Activated naive CD8-positive, alpha-beta T cell treated with anti-CD3 and anti-CD28 coated beads, Interleukin-2, amount 50 U/mL, for 24 hours (primary cell): ENCODE measurements at places on chromosomes 4 and X.

- DNase-seq, result no peak
Measured at GRCh38 chrX:131739823-131740222, 195.9 kb downstream of the OR13H1 start.

GRCh38 chr4:55609393-55609866 is 17.4 kb upstream of the PDCL2 start:
- no peak for DNase-seq

- no peak for DNase-seq
Measured at GRCh38 chr4:80463509-80463908, 128.0 kb downstream of the CFAP299 start.

GRCh38 chr4:87525636-87526295 is 3.4 kb downstream of the SPARCL1 start:
- DNase-seq, result no peak

DNA sequence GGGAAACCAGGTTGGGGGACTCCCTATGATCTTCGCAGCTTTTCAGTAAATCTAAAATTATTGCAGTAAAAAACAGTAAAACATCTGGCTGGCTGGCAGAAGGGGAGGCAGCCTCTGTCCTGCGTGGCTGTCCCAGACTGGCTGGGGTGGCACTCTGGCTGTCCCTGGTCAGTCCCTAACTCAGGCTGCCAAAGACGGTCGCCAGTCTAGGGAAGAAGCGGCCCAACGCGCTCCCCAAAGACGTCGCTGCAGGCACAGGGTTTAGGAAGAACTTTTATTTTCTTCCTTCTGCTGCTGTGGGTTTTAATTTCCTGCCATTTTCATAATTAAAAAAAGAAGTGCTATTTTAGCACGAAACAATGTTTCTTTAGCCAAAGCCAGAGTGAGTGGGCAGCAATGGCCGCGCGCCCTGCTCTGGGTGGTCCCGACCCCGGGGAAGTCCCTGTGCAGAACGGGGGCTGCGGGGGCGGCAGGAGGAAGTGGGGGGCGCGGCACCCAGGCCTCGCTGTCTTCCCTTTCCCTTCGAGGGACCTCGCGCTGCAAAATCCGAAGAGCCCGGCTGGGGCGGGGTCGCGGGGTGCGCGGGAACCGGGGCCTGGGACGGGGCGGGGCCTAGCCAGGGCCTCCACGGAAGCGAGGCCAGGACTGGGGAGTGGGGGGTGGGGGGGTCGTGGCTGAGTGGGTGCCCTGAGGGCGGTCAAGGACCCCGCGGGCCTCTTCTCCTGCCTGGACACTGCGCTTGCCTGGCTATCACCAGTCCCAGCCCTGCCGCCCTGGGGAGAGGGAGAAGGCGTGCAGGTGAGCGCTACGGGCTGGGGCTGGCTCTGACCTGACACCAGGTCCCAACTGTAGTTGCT is 6.3 kb upstream of the LETM1 start:
- DNase-seq, result peak; percentile 46

DNA sequence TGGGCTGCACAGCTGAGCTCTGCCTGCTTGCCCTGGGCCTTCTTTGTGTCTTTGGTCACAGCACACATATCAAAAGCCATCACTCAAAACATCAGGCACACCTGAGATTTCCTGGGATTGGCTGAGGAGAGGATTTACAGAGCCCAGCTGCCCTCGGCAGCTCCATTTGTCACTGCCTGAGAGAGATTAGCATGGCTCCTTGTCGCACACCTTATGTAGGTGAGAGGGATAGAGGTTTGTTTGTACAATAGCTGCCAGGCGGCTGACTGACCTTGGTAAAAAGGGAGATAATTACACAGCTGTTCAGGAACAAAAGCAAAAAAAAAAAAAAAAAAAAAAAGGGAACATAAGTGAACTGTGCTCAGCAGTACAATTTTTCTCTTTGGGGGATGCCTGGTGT is 63.2 kb downstream of the MGST2 start:
- DNase-seq, result no peak

- DNase-seq, result peak; percentile 10
Measured at GRCh38 chr4:41256740-41257256, at the start of gene UCHL1. TSS of gene UCHL1 (plus strand) at chr4:41256928. CDS start at chr4:41256977, 49 bp downstream.

- DNase-seq, result no peak
Measured at GRCh38 chrX:129161108-129161507, 362.2 kb downstream of the SMARCA1 start.

GRCh38 chr4:136516371-136516770 is 1015.9 kb downstream of the PCDH18 start:
- DNase-seq, result no peak

DNA sequence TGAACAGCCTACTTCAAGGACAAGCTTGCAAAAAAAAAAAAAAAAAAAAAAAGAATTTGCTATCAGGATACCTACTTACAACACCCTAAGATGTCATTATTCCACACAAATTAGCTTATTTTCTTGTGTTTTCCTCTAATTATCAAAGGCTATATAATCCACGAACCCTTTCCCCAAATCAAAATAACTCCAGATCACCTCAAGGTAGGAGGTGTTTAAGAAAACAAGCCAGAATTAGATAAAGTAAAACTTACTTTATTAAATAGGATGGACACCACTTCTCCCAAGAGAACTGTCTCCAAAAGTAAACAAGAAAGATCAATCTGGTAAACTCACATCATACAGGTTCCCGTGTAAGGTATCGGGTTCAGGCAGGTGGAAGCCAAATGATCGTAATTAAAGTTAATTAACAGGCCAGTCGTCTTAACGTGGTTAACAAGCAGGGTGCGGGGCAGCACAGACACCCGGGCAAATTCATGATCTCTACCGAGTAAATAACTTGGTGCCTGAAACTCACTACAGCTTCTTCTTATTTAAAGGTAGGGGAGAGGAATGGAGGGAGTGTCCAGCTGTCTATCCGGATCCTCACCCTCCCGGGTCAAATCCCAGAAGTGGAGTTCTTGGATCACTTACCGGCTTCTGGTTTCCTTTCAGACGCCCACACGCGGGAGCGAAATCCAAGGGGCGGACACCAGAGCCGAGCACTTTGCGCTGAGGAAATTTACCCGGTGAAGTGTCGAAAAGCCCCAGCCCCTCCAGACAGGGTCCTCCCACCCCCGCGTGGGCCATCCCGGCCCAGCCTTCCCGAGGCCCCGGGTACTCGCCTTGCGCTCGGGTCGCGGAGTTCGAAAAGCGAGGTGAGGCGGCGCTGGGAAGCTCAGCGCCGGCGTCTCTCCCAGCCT is 708 bp downstream of the ARAP2 start:
- peak; percentile 65 for DNase-seq
